ENCODE measurements at places on chromosomes 11 and 22.

GRCh38 chr11:46330563-46331281, 16.5 kb upstream of the DGKZ start:
- peak; percentile 13 for DNase-seq

- DNase-seq, result no peak
These were observed 97.9 kb upstream of the CD44 start for GRCh38 chr11:35041070-35041554.

DNA sequence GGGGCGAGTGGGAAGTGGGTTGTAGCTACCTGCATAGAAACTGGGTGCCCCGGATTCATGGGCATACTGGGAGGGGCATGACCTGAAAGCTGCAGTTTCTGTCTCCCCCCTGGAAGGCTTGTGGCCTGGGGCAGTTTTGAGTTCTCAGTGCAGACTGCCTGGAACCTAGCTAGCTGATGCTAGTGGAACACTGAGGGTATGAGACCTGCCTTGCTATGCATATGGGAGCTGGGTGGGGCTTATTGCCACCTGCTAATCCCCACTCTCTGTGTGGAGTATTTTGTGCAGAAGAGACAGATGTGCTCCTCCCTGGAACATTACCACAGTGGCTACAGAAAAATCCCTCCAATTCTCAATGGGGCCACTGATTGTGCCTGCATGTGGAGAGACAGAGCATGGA, 11.7 kb upstream of the OR56B4 start:
- no peak for DNase-seq

DNA sequence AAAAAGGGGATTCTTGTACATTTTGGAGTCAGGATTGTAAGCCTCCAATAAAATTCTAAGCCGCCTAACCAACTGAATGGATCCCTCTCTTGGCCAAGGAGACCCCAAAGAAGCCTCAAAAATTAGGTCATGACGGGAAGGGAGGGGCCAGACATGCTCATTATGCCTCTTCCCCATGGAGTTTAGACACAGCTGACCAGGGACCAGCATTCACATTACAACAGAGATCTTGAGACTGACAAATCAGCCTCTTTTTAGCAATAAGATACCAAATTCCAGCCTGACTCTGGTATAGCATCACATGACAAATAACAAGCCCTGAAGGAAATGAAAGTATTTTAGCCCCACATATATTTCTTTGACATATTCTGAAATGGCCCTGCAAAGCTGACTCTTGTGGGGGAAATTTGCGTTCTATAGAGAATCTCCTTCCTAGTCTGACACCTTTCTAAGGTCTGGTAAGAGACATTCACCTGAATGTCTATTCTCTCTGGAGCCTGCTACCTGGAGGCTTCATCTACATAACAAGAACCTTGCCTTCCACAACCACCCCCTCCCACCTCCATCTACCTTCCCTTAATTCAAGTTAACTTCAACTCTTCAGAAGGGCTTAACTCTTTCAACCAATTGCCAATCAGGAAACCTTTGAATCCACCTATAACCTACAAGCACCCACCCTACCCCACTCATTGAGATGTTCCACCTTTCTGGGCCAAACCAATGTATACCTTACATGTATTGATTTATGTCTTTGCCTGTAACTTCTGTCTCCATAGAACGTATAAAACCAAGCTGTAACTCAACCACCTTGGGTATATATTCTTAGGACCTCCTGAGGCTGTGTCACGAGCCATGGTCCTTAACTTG, 10.3 kb downstream of the GAL start:
- DNase-seq, result no peak

- no peak for DNase-seq
These were observed 11.3 kb upstream of the PIM3 start for GRCh38 chr22:49948958-49949913.

GRCh38 chr11:119015054-119015611, 3.0 kb downstream of the RPS25 start:
- no peak for DNase-seq

DNA sequence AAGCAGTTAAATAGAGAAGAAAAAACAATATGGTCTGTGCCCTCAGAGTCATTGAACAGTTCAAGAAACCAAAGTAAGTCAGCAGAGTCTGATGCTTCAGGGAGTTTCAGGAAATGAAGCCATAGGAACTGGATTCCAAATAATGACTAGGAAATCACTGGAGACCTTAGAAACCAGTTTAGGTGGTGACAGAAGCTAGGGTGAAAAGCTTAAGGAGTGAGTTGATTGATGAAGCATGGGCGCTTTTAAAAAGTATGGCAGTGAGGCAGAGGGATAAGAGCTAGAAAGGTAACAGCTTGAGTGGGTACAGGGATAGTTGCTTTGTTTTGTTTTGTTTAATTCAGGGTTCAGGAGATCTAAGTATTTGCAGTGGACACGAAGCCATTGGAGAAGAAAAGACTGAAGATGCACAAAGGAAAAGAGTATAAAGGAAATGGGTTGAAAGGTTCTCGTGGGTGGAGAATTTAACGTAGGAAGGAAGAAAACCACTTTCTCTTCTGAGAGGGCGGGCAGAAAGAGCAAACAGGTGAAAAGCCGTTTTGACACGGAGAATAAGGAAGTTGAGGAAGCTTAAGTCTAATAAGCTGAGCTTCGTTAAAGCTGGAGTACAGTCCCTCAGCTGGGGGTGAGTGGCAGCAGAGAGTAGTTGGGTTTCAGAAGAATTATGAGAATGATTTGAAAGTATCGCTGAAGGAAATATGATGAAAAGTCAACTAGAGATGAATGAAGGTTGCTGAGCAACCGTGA, 14.8 kb downstream of the SGSM3 start:
- no peak for DNase-seq

- DNase-seq, result no peak
These were observed 7.6 kb upstream of the CHKA start for GRCh38 chr11:68128682-68129327.

DNA sequence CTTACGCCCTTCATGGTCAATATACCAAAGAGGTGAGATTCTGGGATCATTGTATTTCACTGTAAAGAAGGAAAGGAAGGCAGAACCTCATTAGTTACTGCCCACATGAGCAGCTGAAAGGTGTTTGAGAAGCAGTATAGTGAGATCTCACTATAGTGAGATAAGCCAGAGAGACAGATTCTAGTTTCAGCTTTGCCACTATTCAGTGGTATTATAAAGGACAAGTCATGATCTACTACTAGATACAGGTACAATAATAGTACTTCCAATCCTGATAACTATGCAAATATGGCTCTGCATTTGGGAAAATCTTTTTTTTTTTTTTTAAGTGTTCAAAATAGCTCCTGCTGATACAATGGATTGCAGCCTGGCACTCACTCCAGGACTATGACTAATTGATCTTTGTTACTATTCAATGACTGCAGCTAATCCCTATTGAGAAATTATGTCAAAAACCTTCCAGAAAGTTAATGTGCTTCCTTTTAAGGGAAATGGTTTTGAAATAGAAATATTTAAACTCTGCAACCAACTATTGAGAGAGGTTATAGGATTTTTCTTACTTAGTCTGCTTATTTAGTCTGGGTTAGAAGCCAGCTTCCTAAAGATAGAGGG, 8.3 kb upstream of the DLAT start:
- no peak for DNase-seq

DNA sequence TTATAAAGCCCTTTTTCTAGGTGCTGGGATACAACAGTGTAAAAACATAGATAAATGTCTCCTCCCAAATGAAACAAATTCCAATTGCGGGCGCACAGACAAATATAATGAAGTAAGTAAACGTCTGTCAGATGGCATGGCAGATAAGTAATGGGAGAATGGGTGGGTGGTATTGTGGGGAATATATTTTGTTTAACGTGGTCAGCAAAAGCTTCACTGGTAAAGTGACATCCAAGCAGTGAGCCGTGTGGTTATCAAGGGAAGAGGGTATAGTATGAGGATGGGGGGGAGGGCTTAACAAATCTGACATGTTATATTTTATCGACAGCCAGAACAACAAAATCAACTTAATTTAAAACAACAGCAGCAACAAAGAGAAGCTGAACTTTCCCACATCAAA, 1.2 kb downstream of the SVIP start:
- DNase-seq, result no peak

DNA sequence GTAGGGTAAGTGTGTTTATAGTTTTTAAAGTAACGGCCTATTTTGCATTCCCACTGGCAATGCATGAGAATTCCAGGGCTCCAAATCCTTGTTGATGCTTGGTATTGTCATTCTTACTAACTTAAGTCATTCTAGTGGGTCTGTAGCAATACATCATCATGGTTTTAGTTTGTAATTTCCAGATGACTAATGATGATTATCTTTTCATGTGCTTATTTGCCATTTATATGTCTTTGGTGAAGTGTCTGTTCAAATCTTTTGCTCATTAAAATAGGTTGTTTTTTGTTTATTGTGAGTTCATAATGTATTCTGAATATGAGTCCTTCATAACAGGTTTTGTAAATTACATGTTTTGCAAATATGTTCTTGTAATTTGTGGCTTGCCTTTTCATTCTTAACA, 31.2 kb downstream of the MTMR3 start:
- DNase-seq, result no peak

- DNase-seq, result no peak
These were observed 6.8 kb downstream of the GRIK4 start for GRCh38 chr11:120518356-120518755.

DNA sequence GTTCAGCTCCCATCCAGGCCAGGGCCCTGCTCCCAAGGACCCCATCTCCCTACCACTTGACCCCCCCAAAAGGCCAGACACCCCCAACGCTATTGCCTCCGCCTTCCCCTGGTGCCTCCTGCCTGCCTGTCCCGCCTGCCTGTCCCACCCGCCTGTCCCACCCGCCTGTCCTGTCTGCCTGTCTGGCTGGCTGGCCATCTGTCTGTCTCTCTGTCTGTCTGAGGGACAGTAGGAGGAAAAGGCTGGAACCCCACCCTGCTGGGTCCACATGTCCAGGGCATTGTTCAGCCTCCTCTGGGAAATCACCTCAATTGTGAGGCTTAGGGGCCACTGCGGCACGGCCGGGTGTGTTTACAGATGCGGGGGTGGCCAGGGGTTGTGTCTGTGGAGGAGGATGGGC, 25.3 kb upstream of the CBX7 start:
- no peak for DNase-seq

- no peak for DNase-seq
These were observed 101.7 kb downstream of the METTL15 start for GRCh38 chr11:28209906-28210305.

DNA sequence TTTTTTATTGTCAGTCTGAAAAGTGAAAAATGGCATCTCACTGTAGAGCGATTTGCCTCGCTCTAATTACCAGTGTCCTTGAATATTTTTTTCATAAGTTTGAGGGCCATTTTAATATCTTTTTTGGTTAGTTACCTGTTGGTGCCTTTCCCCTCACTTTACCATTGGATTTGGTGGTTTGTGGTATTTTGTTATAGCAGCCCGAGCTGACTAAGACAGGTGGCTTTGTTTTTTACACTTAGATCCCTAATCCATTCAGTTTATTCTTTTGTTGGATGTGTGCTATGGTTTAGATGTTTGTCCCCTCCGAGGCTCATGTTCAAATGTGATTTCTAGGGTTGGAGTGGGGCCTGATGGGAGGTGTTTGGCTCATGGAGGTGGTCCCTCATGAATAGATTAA, 6.5 kb upstream of the CAPN5 start:
- DNase-seq, result no peak

GRCh38 chr11:120877746-120878365, 146.0 kb upstream of the TBCEL start:
- no peak for DNase-seq

DNA sequence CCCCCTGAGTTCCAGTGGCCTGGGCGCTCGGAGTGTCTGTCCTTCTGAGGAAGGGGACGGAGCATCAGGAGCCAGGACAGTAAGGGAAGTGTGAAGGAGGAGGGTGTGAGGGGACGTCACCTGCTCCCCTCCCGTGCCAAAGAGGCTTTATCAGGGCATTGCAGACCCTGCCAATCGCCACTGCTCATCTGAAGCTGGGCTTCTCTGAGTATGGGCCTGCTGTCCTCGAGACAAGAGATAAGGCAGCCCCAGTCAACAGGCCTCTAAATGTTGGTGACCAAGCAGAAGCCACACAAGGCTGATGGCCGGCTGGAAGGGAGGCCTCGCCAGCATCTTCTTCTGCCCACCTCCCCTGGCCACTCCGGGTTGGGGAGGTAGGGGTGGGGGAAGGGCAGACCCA, 29.8 kb downstream of the LIF start:
- no peak for DNase-seq

DNA sequence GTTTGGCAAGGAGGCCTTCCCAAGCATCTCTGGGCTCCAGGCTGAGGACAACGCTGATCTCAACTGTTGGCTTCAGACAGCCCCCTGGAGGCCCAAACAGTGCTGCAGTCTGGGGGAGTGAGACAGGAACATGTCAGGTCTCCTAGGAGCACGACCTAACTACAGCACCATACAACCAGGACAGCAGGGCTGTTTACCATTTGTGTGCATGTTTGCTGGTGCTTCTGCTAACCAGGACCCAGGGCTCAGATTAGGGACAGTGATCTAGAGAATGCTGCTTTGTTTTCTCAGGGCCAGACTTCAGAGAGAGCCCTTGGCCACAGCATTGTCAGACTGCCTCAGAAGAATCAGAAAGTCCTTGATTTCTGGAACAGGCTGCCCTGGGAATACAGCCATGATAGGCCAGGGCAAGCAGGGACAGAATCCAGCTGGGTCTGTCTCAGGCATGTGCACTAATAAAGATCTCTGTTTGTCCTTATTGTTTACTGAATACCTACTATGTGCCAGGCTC, 126.5 kb downstream of the VPREB1 start:
- DNase-seq, result no peak

GRCh38 chr11:27582621-27583020, 76.1 kb upstream of the LIN7C start:
- no peak for DNase-seq

- DNase-seq, result no peak
These were observed 23.2 kb downstream of the SMIM38 start for GRCh38 chr11:69178819-69179482.

- DNase-seq, result no peak
These were observed 17.8 kb downstream of the ZFP91 start for GRCh38 chr11:58596621-58597020.

DNA sequence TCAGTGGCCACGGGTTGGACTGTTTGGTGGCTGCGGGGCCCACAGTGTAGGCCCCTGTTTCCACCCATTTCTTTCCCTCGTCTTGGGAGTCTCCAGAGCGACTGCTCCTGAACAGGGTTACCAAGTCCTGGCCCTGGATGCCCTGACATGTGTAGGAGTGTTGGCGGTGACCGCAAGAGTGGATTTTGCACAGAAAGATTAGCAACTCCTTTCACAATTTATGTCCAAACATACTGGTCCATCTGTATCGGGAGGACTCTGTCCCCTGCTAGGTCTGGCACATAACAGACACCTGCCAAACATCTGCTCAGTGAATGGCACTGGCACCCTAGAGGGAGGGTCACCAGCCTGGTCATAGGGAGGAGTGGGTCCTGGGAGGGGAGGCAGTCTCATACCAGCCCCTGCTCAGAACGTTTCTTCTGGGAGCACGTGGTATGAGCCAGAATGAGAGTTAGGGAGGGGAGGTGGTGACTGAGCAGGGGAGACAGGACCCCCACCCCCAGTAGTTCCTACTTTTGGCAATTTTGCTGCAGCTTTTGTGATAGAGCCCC, 3.4 kb upstream of the APOA1 start:
- DNase-seq, result no peak

DNA sequence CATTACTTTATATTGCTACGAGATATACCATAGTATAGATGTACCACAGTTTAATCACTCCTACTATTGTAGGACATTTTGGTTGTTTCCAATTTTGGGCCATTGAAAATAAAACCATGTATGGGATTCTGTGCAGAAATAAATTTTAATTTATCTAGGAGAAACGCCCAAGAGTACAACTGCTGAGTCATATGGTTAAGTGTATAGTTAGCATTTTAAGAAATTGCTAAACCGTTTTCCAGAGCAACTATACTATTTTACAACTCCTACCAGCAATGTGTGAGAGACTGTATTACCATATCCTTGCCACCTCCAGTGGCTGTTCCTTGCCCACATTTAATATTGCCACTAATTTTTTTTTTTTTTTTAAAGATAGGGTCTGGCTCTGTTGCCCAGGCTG, 163.1 kb downstream of the SBF2 start:
- no peak for DNase-seq

All from nucleus accumbens (tissue), 56 donors.